ENCODE measurements at places on chromosomes 12 and 14.

- DNase-seq: no peak
Measured at GRCh38 chr14:56759094-56759493, 51.2 kb downstream of the OTX2 start.

DNA sequence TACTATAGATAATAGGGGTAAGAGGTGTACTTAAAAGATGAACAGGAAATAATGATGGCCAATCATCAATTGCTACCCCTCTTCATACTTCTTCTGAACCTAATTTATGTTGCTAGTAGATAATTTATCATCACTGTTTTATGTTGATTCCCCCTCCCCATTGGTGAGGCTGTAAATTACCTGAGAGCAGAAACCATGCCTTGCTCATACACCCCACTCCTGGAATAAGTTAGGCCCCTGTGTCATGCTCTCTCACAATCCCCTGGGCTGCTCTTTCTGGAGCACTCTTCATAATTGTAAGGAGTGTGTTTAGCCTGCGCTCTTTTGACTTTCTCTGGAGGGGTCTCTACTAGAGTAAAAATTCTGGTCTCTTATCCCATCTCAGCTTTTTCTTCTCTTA, 180.7 kb downstream of the PAH start:
- no peak for DNase-seq

- no peak for DNase-seq
Measured at GRCh38 chr12:102869571-102869970, 47.5 kb downstream of the PAH start.

- no peak for DNase-seq
Measured at GRCh38 chr14:101739446-101740141, 21.9 kb upstream of the PPP2R5C start.

GRCh38 chr12:69003991-69004390, 71.0 kb upstream of the CPM start:
- DNase-seq: no peak

DNA sequence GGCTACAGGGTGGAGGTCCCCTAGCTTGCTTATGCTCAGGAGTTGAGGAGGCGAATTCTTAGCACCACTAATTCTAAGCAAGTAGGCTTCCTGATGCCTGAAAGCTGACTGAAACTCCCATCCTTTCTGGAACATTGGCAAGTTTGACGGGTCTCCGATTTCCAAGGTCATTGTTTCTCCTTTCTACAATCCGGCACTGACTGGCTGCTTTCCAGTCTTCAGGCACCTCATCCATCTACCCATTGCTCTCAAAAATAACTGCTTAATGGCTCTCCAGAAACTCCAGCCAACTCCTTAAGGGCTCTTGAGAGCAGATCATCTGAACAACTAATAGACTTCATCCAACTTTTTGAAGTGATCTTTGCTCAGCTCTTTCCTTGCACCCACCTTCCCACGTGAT, 13.3 kb downstream of the REM2 start:
- no peak for DNase-seq

GRCh38 chr12:25843976-25844375, 114.5 kb upstream of the RASSF8 start:
- DNase-seq: no peak

DNA sequence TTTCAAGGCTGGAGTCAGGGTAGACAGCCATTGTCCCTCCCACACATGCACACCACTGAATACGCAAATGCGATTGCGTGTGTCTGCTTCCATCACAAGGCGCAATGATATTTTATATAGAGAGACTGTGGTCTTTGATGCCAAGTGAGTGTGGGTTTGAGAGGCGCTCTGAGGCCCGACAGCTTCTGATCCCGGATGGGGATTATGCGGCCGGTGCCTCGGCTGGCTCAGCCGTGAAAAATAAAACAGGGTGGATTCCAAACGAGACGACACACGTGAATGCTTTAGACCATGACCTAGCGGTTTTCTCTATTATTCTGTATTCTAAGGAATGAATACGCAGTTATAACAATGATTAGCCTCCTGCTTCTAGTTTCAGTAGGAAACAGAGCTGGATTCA, 72.5 kb downstream of the TMEM132D start:
- DNase-seq: no peak

DNA sequence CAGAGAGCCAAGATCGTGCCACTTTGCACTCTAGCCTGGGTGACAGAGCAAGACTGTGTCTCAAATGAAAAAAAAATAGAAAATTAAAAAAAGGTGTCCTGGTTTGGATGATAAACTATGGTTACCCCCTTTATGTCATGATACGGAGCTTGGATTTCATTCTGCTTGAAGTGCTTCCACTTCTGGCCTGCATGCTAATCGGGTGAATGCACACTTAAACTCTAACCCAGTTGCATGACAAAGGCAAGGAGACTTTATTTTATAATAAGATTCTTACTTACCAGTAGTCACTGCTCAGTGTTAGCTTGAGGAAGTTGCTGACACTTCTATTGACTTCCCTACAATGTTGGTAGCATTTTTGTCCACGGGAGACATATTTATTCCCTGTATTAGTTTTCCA, 24.3 kb downstream of the CFAP54 start:
- DNase-seq: no peak

GRCh38 chr12:96237465-96238077, 43.4 kb downstream of the ELK3 start:
- DNase-seq: peak; percentile 68

DNA sequence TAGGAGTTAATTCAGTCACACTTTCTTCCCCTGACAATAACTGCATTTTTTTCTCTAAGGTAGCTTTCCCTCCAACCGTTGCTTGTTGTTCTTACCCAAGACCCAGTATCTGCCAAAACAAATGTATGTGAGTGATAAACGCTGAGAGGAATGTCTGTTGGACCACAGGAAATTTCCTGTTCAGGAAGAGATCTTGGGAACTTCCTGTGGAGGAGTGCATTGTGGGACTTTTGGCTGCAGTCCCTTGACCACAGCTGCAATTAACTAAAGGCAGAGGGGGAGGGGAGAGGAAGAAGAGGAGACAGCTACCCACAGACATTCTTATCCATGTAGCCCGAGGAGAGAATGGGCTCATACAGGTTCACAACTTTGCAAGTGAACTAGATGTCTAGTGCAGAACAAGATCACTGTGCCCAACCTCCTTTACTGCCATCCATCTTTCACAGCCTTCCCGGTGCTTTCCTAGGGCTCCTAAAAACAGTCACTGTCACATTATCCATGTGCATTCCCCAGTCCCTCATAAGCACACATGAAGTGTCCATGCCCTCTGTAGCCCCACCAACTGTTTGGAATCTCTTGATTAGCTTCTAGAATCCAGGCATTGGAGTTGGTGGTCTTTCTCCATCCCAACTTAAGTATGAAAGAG, 149.5 kb downstream of the ETV6 start:
- peak; percentile 20 for DNase-seq

- DNase-seq: no peak
Measured at GRCh38 chr12:119182701-119183493, 4.2 kb downstream of the HSPB8 start.

- peak; percentile 75 for DNase-seq
Measured at GRCh38 chr14:101444116-101444515, 117.2 kb upstream of the DIO3 start.

DNA sequence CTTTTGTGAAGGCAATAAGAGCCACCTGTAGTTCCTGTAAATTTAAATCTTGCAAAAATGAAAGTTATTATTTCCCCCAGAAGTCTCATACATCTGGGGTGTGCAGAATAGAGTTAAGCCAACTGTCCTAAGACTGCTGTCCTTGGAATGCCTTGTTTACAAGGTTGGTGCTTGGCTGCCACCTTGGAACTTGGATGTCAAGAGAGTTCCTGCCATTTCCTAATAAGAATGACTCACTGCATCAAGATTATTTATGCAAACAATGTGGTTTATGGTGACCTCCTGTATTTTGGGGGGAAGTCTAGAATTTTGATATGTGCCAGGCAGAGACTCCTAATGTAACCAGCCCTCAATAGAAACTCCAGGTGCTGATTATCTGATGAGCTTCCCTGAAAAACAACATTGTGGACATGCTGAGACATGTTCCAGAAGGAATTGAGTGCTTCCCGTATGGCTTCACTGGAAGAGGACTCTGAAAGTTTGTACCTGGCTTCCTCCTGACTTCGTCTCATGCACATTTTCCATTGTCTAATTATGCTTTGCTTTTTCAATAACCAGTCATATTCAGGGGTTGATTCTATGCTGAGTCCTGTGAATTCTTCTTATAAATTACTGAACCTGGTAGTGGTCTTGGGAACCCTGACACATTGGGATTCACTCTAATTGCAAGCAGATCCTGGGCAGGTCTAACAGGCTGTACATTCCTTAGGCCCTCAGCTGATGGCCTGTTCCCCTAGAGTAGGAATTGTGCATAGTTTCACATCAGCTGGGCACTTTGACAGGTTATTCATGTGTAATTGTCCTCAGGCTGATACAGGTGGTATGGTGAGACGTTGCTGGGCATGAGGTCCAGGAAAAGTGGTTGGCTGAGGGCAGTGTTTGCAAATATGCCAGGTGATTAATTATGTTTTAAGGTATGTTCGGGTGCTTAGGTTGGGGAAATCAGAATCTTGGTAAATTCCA, 1370.7 kb upstream of the TMEM132C start:
- no peak for DNase-seq

- DNase-seq: no peak
Measured at GRCh38 chr12:24760162-24760561, 188.7 kb downstream of the BCAT1 start.

GRCh38 chr14:103055695-103056094, 1.7 kb downstream of the CDC42BPB start:
- no peak for DNase-seq

DNA sequence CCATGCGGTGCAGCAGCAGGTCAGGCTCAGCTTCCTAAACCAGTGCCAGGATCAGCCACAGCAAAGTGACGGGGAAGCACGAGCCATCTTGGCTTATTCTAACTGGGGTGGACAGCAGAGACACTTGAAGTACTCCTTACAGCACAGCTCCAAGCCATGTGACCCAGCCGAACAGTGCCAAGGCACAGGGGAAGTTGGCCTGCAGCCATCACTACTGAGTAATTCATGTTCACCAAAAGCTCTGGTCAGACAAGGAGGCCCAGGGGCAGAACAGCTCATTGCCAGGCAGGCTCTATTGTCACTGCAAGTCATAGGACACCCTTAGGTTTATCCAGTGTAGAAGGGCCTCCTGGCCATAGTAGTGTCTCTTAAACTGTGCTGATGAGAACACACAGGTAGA, 23.4 kb upstream of the SLC35F4 start:
- peak; percentile 13 for DNase-seq

DNA sequence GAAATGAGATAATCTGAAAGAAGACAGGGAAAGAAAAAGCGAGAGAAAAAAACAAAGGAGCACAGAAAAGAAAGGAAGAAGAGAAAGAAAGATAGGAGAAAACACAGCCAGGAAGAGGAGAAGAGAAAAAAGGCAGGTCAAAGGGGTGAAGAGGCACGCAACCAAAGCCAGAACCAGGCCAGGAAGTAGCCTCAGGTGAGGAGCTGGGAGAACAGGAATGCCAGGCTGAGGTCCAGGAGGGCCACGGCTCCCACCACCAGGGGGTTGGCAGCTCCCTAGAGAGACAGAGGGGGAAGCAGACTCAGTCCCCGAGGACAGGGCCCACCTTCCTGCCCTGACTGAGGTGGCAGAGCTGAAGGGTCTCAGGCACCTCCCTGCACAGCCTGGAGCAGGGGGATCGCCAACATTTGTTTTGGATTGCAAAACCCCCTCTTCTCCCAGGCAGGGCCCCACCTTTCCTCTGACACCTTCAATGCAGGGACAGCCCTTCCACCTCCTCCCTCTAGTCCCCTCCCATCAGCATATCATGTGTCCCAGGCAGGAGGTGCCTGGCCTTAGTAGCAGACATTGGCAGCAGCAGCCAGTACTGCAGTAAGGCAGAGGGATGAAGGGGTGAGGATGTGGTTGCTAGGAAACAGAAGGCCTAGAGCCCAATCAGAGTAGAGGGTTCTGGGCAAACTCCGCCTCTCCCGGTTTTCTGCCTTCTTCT, 2.0 kb upstream of the AP1G2 start:
- DNase-seq: no peak

GRCh38 chr14:73612339-73613045, at the start of gene ACOT6:
Gene ACOT6, plus strand, starts transcription at chr14:73612517. Its CDS starts 55 bp downstream, at chr14:73612572.
- DNase-seq: peak; percentile 66

DNA sequence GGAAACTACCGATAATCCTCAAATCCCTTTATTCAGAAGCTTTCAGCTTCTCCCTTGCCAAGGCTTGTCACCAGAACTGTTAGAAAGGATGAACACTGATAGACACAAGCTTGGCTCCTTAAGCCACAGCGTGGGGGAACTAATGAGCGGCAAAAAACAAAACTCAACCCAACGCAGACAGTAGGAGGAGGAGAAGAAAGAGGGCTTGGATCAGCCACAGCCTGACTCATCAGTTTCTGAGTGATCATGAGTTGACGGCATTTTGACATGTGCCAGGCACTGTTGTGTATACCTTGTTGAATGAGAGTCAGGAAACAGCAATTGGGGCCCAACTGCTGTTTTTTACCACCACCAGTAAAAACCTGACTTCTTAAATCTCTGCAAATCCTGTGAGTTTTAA, 23.7 kb downstream of the PLXNC1 start:
- DNase-seq: no peak

DNA sequence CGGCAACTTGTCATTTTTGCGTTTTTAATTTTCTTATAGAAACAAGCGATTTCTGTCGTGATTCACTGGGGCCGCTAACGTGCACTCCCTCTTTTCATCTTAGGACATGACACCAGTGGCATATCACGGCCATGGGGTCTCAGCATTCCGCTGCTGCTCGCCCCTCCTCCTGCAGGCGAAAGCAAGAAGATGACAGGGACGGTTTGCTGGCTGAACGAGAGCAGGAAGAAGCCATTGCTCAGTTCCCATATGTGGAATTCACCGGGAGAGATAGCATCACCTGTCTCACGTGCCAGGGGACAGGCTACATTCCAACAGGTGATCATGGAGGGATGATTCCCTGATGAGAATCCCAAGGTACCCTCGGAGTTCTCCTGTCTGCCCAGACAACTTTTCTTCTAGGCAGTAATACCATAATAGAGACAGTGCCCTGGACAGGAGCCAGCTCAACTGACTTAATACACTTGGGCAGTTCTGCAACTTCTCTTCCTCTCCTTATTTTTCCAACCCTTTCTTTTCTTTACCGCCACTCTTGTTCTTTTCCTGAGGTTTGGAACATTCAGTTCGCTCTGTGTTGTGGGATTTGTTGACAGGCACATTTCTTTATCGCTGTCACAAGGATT, 821 bp downstream of the TMEM106C start:
- no peak for DNase-seq
